ENCODE measurements at places on chromosomes 13 and 19.

GRCh38 chr19:41328157-41328841 is 18.3 kb downstream of the CCDC97 start:
- no peak for DNase-seq

DNA sequence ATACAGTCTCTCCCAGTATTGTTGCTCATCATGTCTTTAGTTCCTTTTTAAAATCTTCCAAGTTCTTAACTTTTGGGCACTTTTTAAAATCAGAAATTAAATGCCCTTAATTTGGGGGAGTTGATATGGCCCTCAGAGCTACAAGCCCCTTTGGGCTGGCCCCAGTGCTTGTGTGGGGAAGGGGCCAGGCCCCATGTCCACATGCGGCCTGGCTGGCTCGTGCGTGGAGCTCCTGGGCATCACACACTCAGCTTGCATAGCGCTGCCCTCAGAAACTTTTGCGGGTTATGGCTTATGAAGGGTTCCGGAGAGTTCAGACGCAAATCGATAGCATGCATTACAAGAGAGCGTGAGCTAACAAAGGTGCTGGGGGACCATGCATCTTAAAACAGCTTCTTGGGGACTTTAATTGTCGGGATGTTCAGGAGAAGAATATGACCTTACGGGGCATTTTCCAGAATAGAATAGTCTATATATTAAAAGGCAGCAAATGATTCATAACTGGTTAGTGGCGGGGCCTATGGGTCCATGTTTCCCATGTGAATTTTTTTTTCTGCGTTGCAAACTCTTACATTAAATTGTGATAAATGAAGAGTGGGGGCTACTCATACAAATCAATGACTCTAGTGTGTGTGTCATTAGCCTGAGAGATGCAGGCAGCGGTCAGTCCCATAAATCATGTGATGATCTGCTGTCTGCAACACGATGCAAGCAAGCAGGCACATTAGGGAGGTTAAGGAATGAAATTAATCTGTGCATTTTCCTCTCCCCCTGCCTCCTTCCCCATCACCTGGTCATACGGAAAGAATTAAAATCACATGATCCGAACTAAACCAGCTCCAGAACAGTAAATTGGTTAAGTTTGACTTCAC is 185.8 kb upstream of the TSHZ3 start:
- DNase-seq, result no peak

DNA sequence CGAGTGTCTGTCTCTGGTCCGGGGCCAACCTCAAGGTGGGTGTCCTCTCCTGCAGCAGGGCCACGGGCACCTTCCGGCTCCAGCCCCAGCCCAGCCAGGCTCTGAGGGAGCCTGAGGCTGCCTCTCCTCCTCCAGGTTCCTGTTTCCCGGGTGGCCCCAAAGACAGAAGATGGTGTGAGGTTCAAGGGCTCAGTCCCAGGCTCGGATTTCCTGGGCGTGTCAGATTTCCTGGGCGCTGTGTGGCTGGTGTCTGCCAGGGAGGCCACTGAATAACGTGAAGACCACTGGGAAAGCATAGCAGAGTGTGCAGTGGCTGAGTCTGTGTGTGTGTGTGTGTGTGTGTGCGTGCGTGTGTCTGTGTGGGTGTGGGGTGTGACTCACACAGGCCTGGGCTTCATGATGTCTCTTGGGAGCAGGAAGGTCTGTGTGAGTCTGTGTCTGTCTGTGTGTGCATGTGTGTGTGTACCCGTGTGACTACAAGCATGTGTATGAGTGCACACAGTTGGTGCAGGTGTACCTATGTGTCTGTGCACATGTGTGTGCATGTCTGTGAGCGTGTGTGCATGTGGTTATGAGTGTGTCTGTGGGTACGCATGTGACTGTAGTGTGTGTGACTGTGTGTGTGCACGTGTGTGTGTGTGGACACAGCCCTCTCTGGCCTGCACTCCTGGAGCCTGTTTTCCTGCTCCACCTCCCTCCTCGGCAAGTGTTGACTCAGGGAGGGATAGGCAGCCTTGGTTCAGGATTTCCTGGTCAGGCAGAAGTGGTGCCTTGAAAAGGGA is 28.3 kb downstream of the CEBPA start:
- DNase-seq, result no peak

DNA sequence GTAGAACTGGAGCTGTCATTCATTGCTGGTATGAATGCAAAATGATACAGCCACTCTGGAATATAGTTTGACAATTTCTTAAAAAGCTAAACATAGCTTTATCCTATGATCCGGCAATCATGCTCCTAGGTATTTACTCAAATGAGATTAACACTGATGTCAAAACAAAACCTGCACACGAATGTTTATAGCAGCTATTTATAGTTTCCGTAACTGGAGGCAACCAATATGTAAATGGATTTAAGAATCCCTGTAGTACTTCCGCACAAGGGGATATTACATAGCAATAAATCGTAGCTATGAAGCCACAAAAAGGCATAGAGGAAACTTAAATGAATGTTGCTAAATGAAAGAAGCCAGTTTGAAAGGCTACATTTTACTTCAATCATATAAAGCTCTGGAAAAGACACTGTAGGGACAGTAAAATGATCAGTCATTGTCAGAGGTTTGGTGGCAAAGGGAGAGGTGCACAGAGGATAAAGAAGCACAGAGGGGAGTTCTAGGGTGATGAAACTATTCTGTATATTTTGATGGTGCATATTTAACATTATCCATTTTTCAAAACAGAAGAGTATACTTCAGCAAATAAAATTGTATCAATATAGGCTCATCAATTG is 1893.0 kb upstream of the PCDH20 start:
- DNase-seq, result no peak

GRCh38 chr19:45442778-45443461 is 19.2 kb upstream of the ERCC1 start:
- no peak for DNase-seq

- DNase-seq, result no peak
Observed at GRCh38 chr13:44230071-44230470, 143.6 kb upstream of the SERP2 start.

DNA sequence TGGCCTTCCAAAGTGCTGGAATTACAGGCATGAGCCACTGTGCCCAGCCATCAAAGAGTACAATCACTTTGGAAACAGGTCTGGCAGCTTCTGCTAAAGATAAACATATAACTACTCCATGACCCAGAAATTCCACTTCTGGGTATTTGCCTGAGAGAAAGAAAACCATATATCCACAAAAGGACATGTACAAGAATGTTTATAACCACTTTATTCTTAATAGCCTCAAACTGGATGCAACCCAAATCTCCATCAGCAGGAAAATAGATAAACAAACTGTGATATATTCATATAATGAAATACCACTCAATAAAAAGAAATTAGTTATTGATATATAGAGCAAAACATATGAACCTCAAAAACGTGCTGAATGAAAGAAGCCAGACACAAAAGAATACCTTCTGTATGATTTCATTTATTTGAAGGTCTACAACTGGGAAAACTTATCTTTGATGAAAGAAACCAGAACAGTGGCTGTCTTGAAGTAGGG is 40.5 kb downstream of the TEX26 start:
- no peak for DNase-seq

- no peak for DNase-seq
Observed at GRCh38 chr13:100129605-100130004, 40.7 kb downstream of the PCCA start.

All from stimulated activated CD8-positive, alpha-beta memory T cell treated with anti-CD3 and anti-CD28 coated beads, Interleukin-15, amount 100 ng/mL, for 24 hours (primary cell).